NCI-H345 (cell line): ENCODE measurements at places on chromosomes 1 and 21.

GRCh38 chr1:95627244-95627643 is 393.2 kb downstream of the RWDD3 start:
- no peak for DNase-seq

- DNase-seq: no peak
These were observed 577 bp downstream of the IKBKE start for GRCh38 chr1:206470692-206471414.

GRCh38 chr1:240804475-240804874 is 192.5 kb upstream of the GREM2 start:
- DNase-seq: no peak

GRCh38 chr1:111906816-111907215 is 82.7 kb downstream of the KCND3 start:
- DNase-seq: no peak

GRCh38 chr1:4797016-4797410 is 142.6 kb downstream of the AJAP1 start:
- peak; percentile 25 for DNase-seq

DNA sequence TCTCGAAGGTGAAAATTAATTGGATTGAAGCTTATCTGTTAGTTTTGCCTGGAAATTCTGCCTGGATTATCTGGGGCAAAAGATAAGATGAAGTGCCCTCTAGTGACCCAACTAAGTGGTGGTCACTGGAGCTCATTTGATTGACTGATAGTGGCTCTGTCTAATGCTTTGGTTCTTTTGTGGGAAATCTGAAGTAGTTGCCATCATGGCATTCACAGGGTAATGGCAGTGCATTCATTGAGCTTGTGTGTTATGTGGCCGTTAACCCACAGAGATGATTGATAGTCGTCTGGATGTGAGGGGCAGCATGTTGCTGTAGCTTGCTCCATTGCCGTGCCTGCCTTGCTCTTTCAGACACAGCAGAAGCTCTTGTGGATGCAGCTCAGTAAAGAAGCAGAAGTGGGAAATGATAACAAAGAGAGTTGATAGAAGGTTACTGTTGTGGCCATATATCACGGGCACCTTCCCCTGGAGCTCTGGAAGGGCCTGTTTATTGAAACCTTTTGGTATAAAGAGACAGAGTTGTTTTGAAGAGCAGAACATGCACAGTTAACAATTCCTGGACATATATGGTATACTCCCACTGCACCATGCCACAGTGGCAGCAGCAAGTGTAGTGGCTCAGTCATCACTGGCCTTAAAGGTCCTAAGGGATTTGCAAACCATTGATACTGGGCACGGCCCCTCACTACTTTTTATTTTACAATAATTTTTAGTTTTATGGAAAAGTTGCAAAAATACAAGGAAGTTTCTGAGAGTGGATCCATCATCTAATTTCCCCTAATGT is 42.0 kb downstream of the CXADR start:
- DNase-seq: no peak

DNA sequence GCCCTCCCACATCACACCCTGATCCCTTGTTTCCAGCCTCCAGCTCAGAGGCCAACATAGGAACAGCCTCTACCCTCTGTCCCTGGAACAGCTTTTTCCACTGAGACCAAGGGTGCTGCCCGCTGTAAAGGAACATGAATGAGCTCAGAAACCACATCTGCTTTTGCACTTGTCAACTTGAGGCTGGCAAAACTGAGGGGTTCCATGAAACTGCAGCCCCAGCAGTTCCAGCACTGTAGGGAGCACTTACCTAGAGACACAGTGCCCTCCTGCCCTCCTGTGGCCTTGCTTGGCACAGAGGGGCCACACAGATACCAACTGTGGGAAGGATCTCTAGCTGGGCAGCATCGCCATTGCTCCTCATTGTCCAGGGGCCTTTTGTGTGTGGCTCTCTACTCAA is 51.7 kb downstream of the ITPKB start:
- peak; percentile 13 for DNase-seq

DNA sequence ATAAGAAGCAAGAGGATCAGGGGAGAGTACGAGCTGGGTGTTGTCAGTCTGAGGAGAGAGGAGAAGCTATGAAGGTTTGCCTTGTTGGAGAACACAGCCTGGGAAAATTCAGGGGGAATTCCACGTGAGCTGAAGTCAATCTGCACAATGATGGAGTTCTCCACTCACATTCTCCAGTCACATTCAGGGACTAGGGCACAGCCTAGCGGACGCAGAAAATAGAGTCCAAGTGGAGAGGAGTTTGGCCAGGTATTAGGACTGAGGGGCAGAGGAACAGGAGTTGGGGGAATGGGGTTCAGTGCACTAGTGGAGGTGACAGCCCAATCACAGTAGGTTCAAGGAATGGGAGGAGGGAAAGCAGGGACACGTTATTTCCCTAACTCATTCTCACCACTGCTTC is 124.0 kb downstream of the KCNH1 start:
- no peak for DNase-seq

- DNase-seq: no peak
These were observed 131.2 kb downstream of the AK5 start for GRCh38 chr1:77412820-77413530.

- peak; percentile 96 for DNase-seq
These were observed 9.1 kb downstream of the ITGB2 start for GRCh38 chr21:44911384-44912157.

- no peak for DNase-seq
These were observed 2.2 kb downstream of the MIGA1 start for GRCh38 chr1:77781683-77782082.

- no peak for DNase-seq
These were observed 126.4 kb upstream of the GALNT2 start for GRCh38 chr1:229940684-229941083.

DNA sequence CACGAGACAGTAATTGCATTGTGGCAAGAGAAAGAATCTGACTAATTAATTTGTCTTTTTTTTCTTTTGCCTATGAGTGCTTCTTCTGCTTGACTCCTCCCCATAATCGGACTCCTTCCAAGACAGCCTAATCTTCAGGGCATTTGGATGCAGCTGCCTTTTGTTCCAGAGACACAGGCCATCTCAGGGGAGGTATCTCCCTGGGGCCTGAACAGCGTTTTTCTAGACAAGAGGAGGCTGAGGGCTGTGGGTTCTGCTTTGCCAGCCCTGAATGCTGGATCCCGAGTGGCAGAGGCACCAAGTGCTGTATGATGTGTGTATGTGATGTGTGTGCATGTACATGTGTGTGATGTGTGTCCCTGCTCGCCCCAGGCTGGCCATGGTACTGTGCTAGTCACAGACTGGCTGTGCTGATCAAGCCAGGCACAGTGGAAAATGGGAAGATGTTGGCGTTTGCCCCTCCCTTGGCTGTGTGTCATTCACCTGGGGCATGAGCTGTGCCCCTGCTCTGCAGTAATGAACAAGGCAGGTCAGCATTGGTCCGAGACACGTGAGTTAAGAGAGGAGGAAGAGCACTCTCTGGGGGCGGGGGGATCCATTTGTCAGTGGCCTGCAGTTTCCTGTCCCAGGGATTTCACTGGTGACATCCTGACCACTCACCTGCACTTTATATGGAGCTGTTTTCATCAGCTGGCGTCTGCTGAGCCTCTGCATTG is 77.2 kb downstream of the ADARB1 start:
- no peak for DNase-seq

GRCh38 chr1:72230746-72231145 is 51.6 kb downstream of the NEGR1 start:
- DNase-seq: no peak

DNA sequence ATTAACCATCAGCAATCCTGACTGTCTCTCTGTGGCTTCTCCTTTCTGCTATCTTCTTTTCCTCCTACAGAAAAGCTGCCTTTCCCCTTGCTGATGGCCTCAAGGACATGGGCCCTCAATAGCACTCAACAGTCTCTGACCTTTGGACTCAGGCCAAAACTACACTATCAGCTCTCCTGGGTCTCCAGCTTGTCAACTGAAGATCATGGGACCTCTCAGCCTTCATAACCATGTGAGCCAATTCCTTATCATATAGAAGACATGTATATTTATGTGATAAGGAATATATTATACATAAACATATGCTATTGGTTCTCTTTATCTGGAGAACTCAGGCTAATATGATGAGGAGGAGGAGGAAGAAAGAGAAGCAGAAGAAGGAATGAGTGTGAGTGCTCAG is 91.8 kb upstream of the GJB5 start:
- no peak for DNase-seq

DNA sequence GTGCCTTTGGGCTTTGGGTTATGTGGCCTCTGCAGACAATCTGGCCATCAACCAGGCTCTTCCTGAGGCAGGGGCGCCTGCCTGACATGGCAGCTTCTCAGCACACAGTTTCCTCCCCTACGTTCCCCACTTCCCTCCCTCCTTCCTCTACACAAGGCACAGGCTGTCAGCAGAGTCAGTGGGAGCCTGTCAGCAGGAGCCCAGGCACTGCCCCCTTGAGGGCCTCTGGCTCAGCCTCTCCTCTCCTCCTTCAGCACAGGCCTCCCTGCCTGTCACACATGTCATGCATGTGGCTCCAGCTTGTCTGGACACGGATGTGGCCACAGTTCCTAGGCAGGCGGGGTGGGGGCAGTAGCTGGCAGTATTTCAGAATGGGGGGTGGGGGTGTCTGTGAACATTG is 52.2 kb upstream of the ARTN start:
- DNase-seq: no peak

GRCh38 chr1:42175314-42176054 is 10.9 kb upstream of the GUCA2A start:
- no peak for DNase-seq

GRCh38 chr1:5737081-5737480 is 255.1 kb downstream of the NPHP4 start:
- no peak for DNase-seq

GRCh38 chr1:21640653-21641052 is 28.5 kb downstream of the RAP1GAP start:
- no peak for DNase-seq

- DNase-seq: no peak
These were observed 175.1 kb upstream of the CSF3R start for GRCh38 chr1:36657826-36658225.

- DNase-seq: no peak
These were observed 39.4 kb downstream of the RCSD1 start for GRCh38 chr1:167669209-167670124.

- no peak for DNase-seq
These were observed at the start of gene KRTAP19-3 for GRCh38 chr21:30491963-30492428. TSS of gene KRTAP19-3 (minus strand) at chr21:30492013. CDS start at chr21:30491957, 56 bp downstream.

GRCh38 chr1:15584489-15585363 is at the start of gene AGMAT:
TSS of gene AGMAT (minus strand) at chr1:15585051. CDS start at chr1:15584967, 84 bp downstream.
- peak; percentile 13 for DNase-seq

DNA sequence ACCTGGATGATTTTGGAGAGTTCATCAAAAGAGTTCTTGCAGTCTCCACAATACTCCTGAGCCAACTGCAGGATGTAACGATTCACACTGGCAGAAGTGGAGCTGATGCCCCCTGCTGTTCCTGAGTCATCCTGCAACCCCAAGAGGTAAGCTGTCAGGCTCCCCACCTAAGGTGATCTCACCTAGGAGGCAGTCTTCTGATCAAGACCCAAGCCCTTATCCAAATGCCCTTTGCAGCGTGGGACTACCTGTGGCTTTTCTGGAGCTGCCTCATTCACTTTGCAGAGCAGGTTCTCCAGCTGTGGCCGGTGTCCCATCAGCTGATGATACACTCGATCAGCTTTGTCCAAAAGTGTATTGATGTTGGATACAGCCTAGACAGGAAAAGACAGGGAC is 96.4 kb downstream of the UBR4 start:
- no peak for DNase-seq

DNA sequence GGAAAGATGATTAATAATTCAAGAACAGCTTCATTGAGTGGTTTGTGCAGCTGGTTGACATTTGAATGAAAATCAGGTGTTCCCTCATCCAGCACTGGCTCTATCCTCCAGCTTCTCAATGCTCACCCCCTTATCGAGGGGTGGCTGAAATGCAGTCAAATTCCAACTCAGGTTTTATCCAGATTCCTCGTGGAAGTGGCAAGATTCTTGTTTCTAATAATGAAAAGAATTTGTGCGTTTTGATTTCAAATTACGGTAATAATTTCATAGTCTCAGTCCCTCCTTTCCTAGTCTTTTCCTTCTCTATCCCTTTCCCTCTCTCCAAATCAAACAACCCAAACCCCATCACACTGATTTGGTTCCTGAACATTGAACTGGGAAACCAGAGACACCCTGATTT is 3.1 kb downstream of the CNIH3 start:
- DNase-seq: no peak

GRCh38 chr1:183244466-183244865 is 58.4 kb downstream of the LAMC2 start:
- no peak for DNase-seq

DNA sequence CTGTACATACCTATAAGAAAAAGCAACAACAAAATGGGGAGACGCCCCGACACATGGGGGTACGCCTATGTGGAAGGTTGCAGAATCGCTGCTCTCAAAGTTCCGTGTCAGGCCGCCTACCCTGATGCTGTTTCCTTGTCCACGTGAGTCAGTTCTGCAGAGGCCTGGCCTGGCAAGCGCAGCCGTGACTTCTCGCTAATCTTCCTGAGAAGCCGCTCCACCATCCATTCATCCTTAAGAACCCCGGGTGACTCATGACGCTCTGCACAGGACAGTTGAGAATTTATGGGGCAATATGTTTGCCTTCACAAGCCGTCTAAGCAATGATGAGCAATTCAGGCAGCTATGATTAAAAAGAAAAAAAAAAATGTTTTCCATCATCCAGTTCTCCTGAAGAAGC is 122.3 kb upstream of the TMPRSS2 start:
- DNase-seq: no peak

DNA sequence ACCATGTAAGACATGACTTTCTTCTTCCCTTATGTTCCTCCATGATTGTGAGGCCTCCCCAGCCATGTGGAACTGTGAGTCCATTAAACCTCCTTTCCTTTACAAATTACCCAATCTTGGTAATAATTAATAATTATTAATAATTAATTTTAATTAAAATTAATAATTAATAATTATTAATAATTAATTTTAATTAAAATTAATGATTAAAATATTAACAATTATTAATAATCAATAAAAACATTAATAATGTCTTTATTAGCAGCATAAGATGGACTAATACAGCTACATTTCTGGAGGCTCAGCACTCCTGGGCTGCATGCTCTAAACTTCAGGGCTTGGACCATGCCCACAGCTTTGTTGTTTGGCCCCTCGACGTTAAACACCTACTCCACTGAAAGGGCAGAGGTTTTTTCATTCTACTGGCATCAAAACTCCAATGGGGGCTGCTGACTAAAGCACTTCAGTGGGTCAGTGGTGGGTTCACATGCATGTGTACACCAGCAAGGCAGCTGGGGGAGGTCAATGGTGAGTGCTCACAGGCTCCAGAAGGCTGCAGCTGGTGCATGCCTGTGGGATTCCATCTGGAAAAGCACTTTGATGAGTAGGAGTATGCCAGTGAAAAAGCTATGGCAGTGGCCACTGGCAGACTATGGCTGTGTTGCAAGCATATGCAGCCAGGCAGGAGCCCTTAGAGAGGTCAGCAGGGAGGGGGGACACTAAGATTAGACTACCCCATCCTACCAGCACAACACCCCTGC is 561.3 kb downstream of the NCAM2 start:
- DNase-seq: no peak

- no peak for DNase-seq
These were observed 2.8 kb upstream of the SLC2A1 start for GRCh38 chr1:42961312-42962091.

GRCh38 chr1:159835356-159835755 is 8.7 kb downstream of the SLAMF8 start:
- no peak for DNase-seq

GRCh38 chr1:232333419-232333767 is 296.5 kb downstream of the SIPA1L2 start:
- DNase-seq: peak; percentile 67

GRCh38 chr1:213680677-213681325 is 307.0 kb upstream of the PROX1 start:
- no peak for DNase-seq
